ENCODE measurements at places on chromosomes 4 and X.
A peak's percentile ranks its signal among the peaks of the same experiment; 100 is the strongest.

- DNase-seq, result no peak
Observed at GRCh38 chrX:45026036-45026435, 153.0 kb downstream of the KDM6A start.

DNA sequence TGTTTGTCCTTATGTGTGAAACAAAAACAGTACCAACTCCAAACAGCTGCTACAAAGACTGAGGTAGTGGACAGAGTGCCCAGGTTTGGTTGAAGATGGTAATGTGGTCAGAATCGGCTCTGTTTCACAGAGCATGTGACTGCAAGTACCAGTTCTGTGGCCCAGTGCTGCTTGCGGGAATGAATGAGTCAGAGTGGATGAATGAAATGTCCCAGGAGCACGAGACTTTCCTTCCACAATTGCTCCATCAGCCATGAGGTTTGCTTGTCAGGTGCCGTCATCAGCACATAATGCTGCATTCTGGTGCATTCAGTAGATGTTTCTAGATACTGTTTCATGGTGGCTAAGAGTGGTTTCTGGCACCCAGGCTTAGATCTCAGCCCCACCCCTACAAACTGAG is 84.2 kb downstream of the GPR143 start:
- no peak for DNase-seq

- DNase-seq, result no peak
Observed at GRCh38 chr4:10120943-10121567, 4.5 kb upstream of the WDR1 start.

- no peak for DNase-seq
Observed at GRCh38 chr4:137524725-137525369, 7.4 kb downstream of the PCDH18 start.

DNA sequence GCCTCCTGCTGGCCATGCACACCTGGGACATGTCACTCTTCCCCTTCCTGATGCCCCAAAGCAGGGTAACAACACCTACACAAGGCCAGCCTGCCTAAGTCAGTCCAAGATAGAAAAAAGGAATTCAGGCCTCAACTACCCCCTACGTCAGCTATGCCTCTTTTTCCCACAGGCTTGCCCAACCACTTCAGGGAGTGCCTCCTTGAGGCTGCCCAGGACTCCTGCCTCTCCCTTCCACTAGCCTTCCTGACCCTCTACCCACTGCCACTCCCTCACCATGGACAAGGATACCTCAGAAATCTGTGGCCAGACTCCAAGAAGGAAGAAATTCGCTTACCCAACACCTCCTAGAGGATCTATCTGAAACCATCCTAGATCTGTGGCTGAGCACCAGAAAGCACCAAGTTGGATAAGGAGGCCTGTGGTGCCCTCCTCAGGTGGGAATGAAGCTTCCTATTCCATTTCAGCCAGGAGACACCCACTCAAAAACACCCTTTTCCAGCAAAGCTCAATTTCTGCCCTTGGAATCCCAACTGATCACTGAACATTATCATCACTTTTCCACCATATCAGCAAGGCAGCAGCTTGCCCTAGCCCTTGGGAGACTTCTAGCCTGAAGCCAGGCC is 1.8 kb downstream of the KDM5C start:
- no peak for DNase-seq

- no peak for DNase-seq
Observed at GRCh38 chr4:12110627-12111026, 681.9 kb upstream of the HS3ST1 start.

DNA sequence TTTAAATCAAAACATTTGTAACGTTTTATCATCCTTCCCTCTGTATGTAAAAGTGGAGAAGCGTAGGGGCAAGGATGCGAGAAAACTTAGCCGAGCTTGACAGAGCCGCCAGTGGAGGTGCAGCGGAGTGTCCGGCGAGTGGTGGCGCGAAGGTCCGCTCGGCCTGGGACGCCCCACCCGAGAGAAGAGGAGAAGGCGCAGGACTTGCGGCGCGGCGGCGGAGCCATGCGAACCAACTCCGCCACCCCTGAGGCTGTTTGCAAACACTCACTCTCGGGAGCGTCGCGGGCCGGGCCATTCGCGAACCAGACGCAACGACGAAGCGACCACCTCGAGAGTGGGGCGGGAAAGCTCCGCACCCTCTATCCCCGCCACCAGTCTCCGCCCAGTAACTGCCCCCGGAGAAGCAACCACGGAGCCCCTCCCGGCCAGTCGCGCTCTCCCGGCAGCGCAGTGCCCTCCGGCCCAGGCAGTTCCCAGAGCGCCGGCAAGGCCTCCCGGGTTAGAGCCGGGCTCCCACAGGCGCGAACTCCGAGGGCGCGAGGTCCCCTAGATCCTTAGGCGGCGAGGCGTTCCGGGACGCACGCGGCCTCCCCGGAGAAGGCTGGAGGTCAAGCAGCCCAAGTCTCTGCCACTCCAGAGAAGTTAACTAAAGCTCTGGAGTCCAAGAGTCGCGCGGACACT is 2.3 kb upstream of the MAB21L2 start:
- no peak for DNase-seq

DNA sequence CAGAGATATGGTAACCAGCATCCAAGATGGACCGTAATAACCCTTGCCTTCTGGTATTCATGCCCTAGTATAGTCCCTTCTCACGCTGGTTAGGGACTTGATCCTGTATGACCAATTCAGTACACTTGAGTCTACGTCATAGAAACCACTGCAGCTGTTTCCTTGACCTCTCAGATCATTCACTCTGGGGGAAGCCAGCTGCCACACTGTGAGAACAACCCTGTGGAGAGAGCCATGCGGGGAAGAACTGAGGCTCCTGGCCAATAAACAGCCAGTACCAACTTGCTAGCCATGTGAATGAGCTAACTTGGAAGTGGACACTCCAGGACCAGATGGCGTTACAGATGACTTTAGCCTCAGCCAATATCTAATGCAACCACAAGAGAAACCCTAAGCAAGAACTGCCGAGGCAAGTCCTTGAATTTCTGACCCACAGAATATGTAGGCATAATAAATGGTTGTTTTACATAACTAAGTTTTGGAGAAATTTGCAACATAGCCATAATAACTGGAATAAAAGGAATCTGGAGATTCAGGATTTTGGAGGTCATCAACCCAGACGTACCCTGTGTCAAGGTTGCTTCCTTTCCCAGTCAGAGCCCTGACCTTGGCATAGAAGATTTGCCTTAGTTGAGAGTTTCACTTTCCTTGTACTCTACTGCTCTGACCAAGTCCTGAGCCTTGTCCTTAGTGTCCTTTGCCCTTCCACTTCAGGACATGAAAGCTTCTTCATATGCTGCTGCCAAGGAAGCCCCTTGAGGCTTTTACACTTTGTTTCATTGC is 87.3 kb upstream of the ZNF81 start:
- no peak for DNase-seq

GRCh38 chrX:80432863-80433262 is 12.6 kb downstream of the TENT5D start:
- DNase-seq, result no peak

GRCh38 chr4:119508281-119508680 is 120.3 kb downstream of the PDE5A start:
- DNase-seq, result no peak

GRCh38 chrX:117834076-117834475 is 282.5 kb downstream of the KLHL13 start:
- DNase-seq, result no peak

GRCh38 chrX:56798866-56799758 is 70.1 kb downstream of the NBDY start:
- no peak for DNase-seq

GRCh38 chr4:40734497-40734896 is 15.3 kb upstream of the NSUN7 start:
- no peak for DNase-seq

- no peak for DNase-seq
Observed at GRCh38 chrX:9144701-9145241, 110.8 kb upstream of the FAM9B start.

- peak; percentile 13 for DNase-seq
Observed at GRCh38 chr4:148444296-148445070, 2.3 kb upstream of the NR3C2 start.

- no peak for DNase-seq
Observed at GRCh38 chrX:9816084-9816700, 30.0 kb downstream of the SHROOM2 start.

- DNase-seq, result no peak
Observed at GRCh38 chrX:129682979-129683378, 28.2 kb upstream of the APLN start.

GRCh38 chrX:127764674-127765073 is 287.5 kb downstream of the ACTRT1 start:
- no peak for DNase-seq

DNA sequence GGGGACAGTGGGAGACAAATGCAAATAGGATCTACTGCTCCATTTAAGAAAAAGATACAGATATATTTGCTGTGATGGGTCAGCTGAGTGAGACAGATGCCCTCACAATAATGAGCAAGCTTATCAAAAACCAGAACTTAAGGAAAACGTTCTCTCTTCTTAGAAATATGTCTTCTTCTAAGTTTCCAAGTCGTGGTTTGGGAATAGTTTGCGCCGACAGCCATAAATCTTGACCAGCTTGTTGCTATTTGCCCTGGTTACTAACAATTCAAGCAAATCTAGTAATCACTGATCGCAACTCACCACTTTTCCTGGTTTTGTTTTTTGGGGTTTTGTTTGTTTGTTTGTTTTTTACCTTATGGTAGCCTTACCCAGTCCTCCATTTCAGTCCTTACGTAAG is 67.6 kb upstream of the GUCY1A1 start:
- no peak for DNase-seq

DNA sequence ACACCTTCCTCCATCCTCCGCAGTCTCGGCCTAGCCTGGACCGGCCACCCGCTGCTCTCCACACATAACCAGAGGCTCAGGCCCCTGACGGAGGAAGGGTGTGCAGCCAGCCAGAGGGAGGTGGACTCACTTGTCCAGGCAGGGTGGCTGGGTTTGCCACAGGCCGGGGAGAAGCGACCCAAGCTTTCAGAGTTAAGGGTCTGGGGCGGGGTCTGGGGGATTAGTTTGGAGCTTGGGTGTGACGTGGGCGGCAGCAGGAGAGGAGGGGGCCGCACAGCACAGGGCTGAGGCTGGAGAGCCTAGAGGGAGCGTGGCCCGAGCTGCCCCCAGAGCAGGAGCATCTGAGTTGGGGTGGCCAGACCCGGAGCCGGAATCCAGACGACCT is 22.4 kb upstream of the CPLX1 start:
- DNase-seq, result no peak

GRCh38 chr4:56197387-56197786 is 189.9 kb downstream of the AASDH start:
- DNase-seq, result no peak

DNA sequence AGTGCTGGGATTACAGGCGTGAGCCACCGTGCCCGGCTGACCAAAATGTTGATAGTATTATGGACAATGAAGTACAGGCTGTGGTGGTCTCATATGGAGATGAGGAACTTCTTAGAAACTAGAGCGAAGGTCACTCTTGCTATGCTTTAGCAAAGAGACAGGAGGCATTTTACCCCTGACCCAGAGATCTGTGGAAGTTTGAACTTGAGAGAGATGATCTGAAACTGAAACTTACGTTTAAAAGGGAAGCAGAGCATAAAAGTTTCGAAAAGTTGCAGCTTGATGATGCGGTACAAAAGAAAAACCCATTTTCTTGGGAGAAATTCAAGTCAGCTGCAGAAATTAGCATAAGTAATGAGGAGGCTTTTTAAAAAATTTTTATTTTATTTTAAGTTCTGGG is 8.5 kb upstream of the CTAG2 start:
- DNase-seq, result no peak

GRCh38 chrX:123988423-123989111 is 27.1 kb downstream of the STAG2 start:
- DNase-seq, result no peak

DNA sequence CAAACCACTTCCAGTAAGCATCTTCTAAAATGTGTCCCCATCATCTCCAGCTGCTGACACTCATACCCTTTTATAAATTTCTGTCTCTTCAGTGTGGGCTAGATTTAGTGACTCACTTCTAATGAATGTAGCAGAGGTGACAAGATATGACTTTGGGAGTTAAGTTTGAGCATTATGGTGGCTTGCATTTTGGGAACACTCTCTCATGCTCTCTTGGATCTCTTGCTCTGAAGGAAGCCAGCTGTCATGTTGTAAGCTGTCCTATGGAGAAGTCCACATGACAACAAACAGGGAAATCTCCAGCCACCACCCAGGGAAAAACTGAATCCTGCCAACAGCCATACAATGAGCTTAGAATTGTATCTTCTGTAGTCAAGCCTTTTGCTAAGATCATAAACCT is 691.3 kb upstream of the PCDH7 start:
- DNase-seq, result no peak

DNA sequence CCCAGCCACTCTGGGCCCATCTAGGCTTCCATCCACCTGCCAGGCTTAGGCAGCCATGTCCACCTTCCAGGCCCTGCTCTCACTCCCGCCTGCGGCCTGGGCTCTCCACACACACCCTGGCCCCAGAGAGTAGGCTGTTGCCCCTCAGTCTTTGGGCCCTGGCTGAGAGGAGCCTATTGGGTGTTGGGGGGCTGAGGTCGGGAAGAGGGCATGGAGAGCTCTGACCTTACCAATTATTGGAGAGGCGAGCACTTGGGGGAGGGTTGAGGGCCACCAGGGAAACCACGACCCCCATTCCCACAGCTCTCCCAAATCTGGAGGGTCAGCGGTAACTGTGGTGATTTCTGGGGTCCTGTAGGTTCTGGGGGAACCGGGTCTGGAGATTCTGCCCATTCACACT is 38.2 kb downstream of the HTRA3 start:
- no peak for DNase-seq

DNA sequence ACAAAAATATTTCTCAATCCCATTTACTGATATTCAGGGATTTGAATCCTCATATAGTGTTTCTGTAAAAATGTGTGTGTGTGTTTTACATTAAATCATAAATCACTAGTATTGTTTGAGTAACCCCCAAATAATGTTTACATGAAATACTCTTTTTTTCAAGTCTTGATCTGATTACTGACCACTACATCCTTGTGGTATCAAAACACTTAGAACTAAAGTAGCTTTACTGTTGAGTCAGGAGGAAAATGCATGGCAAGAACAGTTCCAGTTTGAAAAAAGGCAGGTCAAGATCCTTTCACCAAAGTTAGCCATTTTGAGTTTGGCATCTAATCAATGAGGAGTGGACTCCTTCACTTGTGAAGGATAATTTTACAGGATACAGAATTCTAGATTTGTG is 3.6 kb upstream of the WDR19 start:
- DNase-seq, result no peak

- DNase-seq, result no peak
Observed at GRCh38 chrX:24838629-24839028, 144.9 kb downstream of the POLA1 start.

DNA sequence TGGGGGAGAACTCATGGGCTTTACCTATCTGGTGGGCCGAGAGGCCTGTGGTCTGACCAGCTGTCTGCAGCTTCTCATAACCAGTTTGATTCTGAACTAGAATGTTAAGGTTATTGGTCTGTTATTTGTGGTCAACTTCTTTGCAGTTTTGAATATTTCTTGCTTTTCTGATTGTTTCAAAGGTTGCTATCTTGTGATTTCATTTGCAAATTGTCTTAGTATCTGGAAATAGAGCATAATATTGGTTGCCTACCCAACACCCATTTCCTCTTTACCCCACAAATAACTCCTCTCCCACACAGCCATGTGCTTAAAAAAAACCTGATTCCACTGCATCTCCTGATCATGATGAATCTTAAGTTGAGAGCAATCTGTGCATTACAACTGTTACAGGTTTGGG is 39.1 kb upstream of the BMP2K start:
- DNase-seq, result no peak

- DNase-seq, result peak; percentile 10
Observed at GRCh38 chrX:53317365-53318069, 36.1 kb upstream of the IQSEC2 start.

Measured in stimulated activated CD4-positive, alpha-beta T cell treated with anti-CD3 and anti-CD28 coated beads, TNF-alpha, amount 100 ng/mL, for 1 hour (primary cell).